ENCODE measurements at places on chromosomes 11 and 22.
A peak's percentile ranks its signal among the peaks of the same experiment; 100 is the strongest.

DNA sequence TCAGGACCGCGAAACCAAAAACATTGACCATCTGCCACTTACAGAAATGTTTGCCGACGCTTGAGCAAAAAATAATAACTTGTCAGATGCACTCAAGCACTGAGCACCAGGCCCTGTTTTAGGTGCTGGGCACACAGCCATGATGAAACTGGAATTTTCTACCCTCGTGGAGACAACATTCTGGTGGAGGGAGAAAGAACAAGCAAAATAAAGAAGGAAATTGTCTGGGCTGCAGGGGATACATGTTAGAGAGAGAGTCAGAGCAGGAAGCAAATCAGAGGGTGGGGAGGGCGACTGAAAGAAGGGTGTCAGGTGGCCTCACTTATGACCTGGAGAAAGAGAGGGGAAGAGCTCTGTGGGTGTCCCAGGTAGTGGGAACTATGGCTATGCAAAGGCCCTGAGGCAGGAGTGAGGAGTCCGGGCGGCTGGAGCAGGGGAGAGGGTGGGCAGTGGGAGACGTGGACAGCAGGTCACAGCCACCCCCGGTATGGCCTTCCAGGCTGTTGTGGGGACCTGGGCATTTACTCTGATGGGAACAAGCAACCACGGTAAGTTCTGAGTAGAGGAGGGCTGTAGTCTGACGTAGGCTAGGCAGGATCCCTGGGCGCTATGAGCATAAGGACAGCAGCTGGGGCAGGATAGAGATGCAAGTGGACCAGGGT, 78.8 kb downstream of the MYEOV start:
- DNase-seq = no peak

DNA sequence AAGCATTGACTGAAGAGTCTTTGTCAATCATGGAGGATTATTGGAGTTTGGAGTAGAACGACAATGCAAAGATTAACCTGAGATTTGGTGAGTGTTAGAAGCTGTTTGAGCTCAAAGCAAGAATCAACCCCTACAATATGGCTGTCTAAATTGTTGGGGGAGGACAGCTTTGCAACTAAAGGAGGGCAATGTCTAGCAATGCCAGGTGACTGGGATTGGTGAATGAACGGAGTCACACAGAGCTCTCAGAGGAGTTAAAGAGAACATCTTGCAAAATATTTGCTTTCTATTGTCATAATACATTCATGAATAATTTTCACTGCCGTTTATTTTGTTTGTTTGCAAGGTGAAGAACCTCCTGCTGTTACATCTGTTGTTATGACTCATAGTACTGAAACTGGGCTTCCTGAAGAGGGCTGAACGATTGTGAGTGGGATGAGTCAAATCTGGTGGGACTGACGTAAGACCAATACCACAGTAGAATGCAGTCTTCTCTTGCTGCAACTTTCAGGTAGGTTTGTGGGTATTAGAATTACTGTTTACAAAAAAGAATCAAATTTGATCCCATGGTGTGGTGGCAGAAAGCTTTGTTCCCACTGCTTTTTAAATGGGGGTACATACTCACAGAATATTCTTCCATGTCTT, 281.9 kb downstream of the CADM1 start:
- no peak for DNase-seq

DNA sequence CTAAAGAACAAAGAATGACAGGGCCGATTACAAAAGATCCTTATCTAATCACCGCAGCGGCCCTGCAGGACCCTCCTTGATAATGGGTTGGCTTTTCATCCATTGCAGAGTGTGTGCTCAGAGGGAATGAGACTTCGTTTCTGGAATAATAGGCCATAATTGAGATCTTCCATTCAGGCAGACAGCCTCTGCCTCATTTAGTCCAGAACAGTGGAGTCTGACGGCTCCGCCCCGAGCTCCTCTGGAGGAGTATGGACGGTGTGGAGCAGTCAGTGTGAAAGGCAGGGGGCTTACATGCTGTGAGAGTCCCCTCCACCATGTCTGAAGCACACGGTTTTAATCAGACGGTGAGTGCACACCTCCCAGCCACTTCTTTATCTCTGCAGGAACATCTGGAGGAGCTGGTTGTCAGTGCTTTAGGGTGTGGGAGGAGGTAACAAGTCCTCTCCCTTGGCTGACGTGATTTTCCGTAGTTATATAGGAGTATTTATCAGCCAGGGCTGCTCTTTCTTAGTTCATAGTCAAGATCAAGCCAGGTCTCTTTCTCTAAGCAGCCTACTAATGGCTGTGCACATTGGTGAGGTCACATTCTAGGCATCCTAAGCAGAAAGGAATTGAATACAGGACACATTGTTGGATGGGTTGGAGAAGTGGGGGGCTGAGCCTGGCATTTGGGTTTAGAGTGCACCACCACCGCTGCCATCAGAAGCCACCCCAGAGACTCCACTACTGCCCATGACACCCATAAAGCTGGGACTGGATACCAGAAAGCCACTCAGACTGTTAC, 1477.9 kb downstream of the TBC1D22A start:
- DNase-seq = no peak

- DNase-seq = no peak
Measured at GRCh38 chr22:49037701-49038245, 789.9 kb downstream of the BRD1 start.

DNA sequence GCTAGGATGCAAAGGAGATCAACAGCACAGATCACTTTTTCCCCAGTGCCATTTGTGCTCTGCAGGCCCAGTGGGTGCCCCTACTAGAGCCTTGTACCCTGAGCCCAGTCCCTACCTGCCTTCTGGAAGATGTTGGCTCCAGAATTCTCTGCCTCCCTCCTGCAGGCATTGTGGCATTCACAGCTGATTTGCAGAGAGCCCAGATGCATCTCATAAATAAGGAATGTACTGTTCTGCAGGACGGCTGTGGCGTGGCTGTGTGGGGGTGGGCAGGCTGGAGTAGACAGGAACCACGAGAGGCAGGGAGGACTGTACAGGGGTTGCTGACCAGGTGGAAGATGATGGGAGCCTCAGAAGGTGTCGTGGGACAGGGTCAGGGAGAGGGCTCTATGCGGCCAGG, 11.2 kb upstream of the MIAT start:
- no peak for DNase-seq

DNA sequence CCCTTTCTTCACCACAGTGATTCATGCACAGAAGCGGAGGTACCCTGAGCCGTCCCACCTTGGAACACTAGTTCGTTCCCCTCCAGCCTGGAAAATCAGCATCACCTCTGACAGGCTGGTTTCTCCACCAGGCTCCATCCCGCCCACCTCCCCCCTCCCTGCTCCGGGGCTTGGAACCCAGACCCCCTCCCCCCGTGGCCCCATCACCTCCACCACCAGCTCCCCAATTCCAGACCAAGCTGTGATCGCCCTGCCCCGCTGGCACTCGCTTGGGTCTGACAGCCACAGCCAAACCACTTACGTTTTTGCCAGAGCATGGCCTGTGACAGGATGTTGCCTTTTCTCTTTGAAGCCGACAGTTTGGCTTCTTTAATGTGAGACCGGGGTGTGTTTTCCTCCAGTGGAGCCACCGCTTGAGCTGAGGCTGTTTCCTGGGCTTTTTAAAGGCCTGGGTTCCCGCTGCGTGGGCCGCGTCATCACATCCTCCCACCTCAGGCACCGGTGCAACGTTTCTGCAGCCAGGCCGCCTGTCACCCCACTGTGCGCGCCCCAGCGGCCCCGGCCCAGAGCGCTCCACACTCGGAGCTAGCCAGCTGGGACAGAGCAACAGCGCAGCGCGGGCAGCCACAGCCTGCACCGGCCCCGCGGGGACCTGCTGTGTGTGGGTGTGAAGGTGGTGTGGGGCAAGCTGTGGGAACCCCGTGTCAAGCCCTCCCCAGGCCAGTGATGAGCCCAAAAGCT, at the start of gene POU2AF1:
Gene POU2AF1, minus strand, starts transcription at position 415 of the 741 bp plus-strand sequence. Its CDS starts 98 bp downstream, at position 317.
- DNase-seq = peak; percentile 22

DNA sequence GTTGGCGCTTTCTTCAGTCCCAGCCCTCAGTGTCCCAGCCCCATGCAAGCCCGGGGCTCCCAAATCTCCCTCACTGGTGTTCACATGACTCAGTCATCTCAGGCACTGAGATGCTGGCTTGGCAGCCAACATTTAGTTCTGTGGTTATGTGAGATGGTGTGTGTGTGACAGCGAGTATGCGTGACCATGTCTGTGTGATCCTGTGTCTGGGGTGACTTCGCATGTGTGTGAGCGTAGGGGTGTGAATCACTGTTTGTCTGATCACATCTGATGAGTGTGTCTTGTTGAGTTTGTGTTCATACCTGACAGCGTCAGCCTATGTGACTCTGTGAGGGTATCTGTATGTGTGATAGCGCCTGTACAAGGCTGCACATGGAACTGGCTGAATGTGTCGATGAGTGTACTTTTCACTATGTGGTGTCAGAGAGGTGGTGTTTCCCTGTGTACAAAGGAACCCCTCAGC, 16.2 kb downstream of the CREB3L1 start:
- no peak for DNase-seq
